ENCODE measurements at places on chromosomes 5 and 9. TPM values are rescaled to one million over a fixed set of nuclear protein-coding genes. Genes with fewer than 3 reads are reported as not detected.

DNA sequence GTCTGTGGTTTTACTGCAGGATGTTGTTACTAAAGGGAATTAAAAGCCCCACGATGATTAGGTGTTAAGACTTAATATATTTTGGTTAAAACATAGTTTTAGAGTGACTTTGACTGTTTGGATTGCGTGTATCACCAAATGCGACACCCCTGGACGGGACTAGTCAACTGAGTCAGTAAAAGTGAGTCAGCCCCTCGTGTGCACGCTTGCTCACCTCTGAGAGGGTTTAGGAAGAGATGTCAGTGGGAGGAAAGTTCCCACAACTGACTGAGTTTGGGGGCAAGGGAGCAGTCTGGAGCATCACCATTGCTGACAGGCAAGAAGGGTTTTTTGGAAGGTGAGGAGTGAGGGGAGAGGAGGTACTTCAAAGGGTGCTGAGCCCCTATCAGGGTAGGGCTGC is 14.4 kb upstream of the DMRT3 start:
- DNase-seq = no peak
- H3K27me3 ChIP-seq = peaks cover 83% of the 10 kb centered on the region
- no peaks in the 10 kb centered on the region for H3K36me3 ChIP-seq
- H3K27ac ChIP-seq = no peak overlapping the region
- no peak overlapping the region for H3K4me3 ChIP-seq

DNA sequence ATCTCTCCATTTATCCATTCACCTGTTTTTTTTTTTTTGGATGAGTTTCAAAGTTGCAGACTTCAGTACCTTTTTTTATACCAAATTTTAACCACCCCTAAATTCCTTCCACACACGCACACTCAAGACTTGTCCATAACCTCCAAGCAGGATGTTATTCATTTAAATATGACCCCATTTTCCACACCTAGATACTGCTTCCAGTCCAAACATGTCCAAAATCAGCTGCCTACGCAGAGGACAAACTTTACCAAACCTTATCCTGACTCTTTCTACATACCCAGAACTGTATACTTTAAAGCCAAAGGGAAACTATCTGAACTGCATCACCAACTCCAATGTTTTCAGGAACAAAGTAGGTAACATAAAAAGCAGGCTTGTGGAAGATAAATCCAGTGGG is 36.0 kb upstream of the FYB1 start:
- no peaks in the 10 kb centered on the region for H3K36me3 ChIP-seq
- no peaks in the 10 kb centered on the region for H3K4me1 ChIP-seq
- no peak overlapping the region for H3K27ac ChIP-seq
- DNase-seq = no peak
- no peak overlapping the region for H3K4me3 ChIP-seq

- no peaks in the 10 kb centered on the region for H3K27me3 ChIP-seq
- H3K4me1 ChIP-seq = no peaks in the 10 kb centered on the region
- H3K4me3 ChIP-seq = no peak overlapping the region
- no peak overlapping the region for H3K27ac ChIP-seq
Observed at GRCh38 chr9:72615931-72616330, 94.5 kb downstream of the TMC1 start.

- DNase-seq = no peak
- no peaks in the 10 kb centered on the region for H3K4me1 ChIP-seq
- no peaks in the 10 kb centered on the region for H3K27me3 ChIP-seq
- no peaks in the 10 kb centered on the region for H3K36me3 ChIP-seq
Observed at GRCh38 chr5:133712562-133712961, 100.2 kb upstream of the FSTL4 start.

The CCDC192 gene
- 0.40 TPM for total RNA-seq

The PCDHB5 gene
- total RNA-seq = 8.1 TPM

The TAF11L10 gene
- not detected for total RNA-seq

The ACOT12 gene
- total RNA-seq = not detected

Data from lung (tissue), 17 donors.